Anterior cingulate cortex (tissue), 58 donors: ENCODE measurements at places on chromosomes 16 and 17.

DNA sequence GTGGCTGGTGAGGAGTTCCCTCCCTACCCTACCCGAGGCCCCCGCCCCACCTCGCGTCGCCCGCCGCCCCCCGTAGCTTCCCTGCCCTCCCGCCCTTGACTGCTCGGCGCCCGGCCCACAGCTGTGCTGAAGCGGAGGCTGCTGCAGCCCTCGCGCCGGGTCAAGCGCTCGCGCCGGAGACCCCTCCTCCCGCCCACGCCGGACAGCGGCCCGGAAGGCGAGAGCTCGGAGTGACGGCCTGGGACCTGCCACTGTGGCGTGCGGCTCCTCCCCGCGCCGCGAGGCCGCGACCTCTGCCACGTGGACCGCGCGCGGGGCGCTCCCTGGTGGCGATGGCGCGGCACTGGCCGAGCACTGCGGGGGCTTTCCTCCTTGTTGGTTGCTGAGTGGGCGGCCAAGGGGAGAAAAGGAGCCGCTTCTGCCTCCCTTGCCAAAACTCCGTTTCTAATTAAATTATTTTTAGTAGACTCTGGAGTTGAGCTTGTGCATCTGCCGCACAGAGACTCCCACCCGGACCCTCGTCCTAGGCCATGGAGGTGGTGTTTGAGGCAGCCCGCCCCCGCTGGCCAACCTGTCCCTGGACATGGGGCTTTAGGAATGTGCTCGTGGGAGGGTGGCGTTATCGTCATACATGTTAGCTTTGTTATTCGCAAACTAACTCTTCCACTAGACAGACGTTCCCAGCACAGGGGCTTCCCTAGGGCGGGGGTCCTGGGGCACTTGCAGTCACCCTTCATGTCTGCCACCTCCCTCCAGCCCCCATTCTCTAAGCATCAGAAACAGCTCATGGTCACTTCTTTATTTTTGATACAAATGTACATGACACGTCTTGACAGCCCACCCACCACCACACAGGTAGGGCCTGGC is 4.4 kb downstream of the TP53I13 start:
- DNase-seq, result peak; percentile 56

- DNase-seq, result no peak
These were observed 40.6 kb downstream of the STH start for GRCh38 chr17:46039592-46040186.

GRCh38 chr17:78785663-78786057 is 3.6 kb upstream of the CYTH1 start:
- DNase-seq, result no peak

GRCh38 chr16:89409161-89409711 is 81.1 kb downstream of the ANKRD11 start:
- DNase-seq, result no peak

- no peak for DNase-seq
These were observed 11.8 kb downstream of the STARD3 start for GRCh38 chr17:39648616-39649366.

GRCh38 chr16:22120440-22120839 is 28.1 kb downstream of the VWA3A start:
- no peak for DNase-seq

DNA sequence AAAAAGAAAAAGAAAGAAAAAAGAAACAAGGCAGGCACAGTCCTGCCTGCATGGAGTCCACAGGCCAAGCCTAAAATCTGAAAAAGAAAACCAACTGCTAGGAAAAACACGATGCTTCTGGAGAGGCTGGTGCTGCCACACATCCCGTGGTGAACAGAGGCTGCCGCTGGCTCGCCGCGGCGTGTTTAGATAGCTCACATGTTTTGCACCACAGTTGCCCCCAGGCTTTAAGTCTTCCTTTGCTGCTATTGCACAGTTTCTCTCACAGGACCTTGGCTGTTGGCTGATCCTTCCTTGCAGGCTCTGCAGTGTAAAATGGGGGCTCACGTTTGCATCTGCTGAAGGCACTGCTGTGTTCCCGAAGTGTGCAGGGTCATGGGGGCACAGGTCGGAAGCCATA is 8.6 kb downstream of the SLC6A4 start:
- no peak for DNase-seq

- no peak for DNase-seq
These were observed 76.2 kb upstream of the DNAH17 start for GRCh38 chr17:78653382-78653781.

DNA sequence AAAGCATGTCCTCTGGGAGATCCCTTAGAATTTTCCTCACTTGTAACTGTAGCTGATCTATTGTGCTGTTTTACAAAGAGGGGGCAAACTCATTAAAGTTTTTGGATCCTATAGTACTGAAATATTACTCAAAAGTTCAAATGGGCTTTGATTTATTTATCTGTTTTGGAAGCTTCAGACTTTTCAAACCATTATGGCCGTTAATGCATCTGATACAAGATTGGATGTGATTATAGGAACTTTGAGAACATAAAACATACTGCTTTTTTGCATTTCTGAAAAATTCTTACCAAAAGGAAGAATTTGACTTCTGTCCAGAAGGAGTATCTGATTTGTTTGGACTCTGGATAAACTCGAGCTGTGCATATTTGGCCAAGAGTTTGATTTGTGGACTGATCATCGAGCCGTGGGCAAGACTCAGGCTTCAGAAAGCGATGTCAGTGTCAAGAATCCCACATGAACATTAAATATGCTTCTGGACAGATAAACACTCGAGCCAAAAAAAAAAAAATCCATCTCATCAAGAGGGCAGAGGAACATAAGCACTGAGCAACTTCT is 8.2 kb upstream of the MARCHF10 start:
- DNase-seq, result no peak

- no peak for DNase-seq
These were observed 50.8 kb downstream of the ZFHX3 start for GRCh38 chr16:72997141-72997542.

- DNase-seq, result peak; percentile 36
These were observed 10.6 kb upstream of the NUDT16L1 start for GRCh38 chr16:4682616-4683254.
